ENCODE measurements at places on chromosomes 6 and 20.

GRCh38 chr6:156396791-156397418, 380.3 kb upstream of the ARID1B start:
- DNase-seq = no peak

- no peak for DNase-seq
Observed at GRCh38 chr6:82220167-82220566, 27.4 kb downstream of the IBTK start.

DNA sequence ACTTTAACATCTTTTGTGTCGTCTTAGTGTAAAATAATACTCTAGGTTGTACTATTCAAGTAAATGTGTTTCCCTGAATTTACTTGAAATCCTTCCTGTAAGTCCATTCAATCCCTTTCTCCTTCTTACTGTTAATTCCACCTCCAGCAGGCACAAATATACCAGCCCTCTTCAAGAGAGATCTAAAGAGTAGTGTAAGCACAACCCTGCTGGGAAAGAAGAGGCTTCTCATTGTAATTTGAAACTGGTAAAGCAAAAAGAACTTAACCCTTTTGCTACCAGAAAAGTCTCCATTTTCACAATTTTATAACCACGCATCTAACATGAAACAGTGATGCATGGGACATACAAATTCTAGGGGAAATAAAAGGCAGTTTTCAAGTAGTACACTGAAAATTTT, at the start of gene BMP5:
Gene BMP5 (minus strand): TSS at position 191 of the 400 bp plus-strand sequence. CDS start 725 bp downstream, outside the sequence.
- peak; percentile 51 for DNase-seq

GRCh38 chr6:43824703-43825064, 54.7 kb downstream of the VEGFA start:
- DNase-seq = no peak

GRCh38 chr6:38824243-38824894, 109.3 kb downstream of the DNAH8 start:
- peak; percentile 17 for DNase-seq

GRCh38 chr6:137415127-137415833, 78.9 kb downstream of the OLIG3 start:
- DNase-seq = peak; percentile 82

- DNase-seq = no peak
Observed at GRCh38 chr6:71466362-71466761, 177.8 kb downstream of the OGFRL1 start.

All from lung (tissue), 17 donors.